Foreskin melanocyte (primary cell): ENCODE measurements at places on chromosomes 1 and 21.

- DNase-seq, result no peak
These were observed 45.3 kb downstream of the KCNC4 start for GRCh38 chr1:110255392-110255787.

DNA sequence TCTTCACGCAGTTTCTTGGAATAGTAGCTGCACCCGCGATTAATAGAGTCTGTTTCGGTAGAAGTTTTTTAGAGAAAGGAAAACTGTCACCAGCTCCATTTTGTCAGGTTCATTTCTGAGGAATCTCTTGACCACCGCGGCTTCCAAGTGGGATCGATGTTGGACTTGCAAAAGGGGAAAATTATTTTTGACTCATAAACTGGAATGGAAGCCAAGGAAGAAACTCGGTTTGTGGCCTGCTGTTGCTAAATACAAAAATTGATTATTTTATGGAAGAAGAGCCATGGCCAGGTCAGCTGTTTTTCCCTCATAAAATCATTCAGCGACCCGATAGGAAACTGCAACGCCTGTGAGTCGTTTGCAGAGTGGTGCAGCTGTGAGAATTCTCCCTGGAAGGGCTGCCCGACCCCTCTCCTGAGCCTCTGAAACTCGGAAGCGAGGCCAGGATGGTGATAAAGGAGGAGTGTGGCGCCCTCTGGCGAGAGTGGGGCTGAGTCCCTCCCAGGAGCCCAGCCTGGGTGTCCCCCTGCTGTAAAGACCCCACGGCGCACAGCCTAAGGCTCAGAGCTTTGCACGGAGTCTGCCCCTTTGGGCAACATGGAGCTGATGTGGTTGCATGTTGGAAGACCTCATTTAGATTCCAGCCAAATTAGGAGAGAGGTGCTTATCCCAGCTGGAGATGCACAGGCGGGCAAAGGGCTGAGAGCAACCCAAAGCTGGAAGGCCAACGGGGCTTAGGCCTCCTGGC is 83.6 kb upstream of the SLC25A33 start:
- DNase-seq, result peak; percentile 54

- no peak for DNase-seq
These were observed 197.5 kb upstream of the KIAA0040 start for GRCh38 chr1:175390081-175390481.

- no peak for DNase-seq
These were observed 249.2 kb downstream of the TOMM20 start for GRCh38 chr1:234879147-234880080.

GRCh38 chr1:226661271-226661670 is 77.8 kb downstream of the ITPKB start:
- no peak for DNase-seq

GRCh38 chr1:19405195-19405760 is 80.1 kb downstream of the CAPZB start:
- no peak for DNase-seq

DNA sequence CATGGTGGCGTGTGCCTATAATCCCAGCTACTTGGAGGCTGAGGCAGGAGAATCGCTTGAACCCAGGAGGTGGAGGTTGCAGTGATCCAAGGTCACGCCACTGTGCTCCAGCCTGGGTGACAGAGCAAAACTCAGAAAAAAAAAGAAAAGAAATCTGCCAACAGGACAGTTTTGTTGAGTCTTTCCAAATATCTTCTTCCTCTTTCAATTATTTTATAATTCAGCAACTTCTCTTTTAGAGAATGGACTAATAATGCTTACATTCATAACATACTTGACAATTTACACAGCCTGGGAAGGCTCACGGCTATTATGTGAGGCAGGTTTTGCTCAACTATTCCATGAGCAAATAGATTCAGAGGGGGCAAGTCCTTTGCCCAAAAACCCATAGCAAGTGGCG is 18.1 kb downstream of the CNR2 start:
- no peak for DNase-seq

GRCh38 chr1:42940851-42941639 is 17.6 kb downstream of the SLC2A1 start:
- peak; percentile 96 for DNase-seq

DNA sequence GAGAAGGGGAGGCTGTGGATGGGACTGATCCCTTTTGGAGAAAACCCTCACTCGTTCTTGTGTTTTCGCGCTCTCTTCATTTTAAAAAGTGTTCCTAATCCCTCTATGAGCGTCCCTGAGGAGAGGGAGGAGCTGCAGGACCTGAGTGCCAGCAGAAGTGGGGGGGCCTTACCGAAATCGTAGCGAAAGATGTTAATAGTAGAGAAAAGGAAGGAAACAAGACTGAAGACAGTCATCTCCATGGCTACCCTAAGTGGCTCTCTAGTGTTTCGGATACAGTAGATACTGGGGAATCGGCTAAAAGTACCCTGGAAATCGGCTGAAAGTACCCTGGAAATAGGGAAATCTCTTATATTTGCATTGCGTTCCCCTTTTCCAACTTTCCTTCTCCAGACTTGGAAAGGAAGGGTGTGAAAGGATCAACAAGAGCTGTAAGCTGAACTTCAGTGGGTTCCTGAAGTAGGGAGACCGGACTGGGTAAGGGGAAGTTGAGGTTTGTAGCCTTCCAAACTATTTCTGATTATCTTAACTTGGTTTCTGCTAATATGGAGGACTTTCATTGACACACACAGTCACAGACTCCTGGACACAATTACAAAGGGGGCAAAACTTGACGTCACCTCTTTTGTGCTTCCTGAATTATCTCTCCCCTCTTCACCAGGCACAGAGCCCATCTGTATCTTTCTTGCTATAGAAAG is 486 bp upstream of the DSTYK start:
- no peak for DNase-seq

- no peak for DNase-seq
These were observed 1.1 kb upstream of the MARCKSL1 start for GRCh38 chr1:32336963-32337675.

DNA sequence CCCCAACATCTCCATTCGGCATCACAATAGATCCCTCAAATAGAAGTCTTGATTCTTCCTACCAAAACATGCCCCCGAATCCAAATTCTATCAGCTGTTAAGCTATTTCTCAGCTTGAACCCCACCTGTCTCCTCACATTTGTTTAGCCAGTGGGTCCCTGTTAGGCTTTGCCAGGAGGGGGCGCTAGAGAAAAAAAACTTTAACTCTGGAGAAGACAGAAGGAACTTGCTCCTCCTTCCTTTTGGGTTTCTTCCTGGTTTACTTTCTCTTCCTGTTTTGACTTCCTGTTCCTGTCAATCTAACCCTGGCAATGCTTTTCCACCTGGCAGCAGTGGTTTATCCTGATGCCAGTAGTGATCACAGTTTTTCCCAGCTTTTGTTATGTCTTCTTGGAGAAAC is 95.6 kb upstream of the KCNK1 start:
- no peak for DNase-seq

- no peak for DNase-seq
These were observed 51.5 kb upstream of the SLC22A15 start for GRCh38 chr1:115924770-115925169.

DNA sequence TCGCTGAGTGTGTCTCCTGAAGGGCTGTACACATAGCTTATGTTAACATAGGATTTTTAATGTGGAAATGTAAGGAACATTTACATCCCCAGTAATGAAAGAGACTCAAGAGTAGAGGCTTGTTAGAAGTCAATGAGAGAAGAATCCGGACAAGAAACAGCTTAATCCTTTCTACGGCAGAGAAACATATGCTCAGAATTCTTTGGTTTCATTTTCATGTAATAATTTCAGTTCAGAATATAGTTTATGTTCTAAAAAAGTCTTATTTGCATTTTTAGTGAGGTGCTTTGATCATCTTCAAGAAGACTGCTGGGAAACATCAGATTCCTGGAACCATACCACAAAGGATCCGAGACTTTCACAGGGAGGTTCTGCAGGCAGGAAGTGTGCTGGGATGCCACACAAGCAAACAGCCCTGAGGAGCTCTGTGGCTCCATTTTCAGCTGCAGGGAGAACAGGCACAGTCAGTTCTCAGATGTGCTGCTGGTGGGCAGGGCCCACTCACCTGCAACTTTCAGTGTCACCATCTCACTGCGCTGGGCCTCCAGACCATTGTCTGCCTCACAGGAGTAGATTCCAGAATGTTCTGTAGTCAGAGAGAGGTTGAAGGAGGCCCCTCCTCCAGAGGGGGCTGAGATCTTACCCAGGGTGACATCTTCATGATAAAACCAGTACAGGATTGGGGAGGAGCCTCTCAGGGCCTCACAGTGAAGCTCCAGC is 28.4 kb downstream of the FCRL5 start:
- no peak for DNase-seq

GRCh38 chr1:6991266-6991665 is 206.0 kb downstream of the CAMTA1 start:
- DNase-seq, result peak; percentile 90

- DNase-seq, result no peak
These were observed 88.2 kb downstream of the MIS18A start for GRCh38 chr21:32190493-32191144.

DNA sequence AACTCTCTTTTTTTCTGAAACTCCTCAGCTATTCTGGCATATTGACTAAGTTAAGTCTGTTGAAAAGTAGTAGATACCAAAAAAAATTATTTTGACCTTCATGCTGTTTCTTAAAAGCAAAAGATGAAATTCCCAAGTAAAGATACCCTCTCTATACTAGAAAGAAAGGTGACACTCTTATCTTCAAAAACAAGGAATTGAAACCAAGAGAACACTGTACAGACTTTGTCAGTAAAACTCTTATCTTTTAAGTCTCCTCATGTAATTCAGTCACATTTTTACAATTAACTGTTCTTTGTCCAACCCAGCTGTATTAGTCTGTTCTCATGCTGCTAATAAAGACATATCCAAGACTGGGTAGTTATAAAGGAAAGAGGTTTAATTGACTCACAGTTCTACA is 496.2 kb downstream of the LTN1 start:
- no peak for DNase-seq

- DNase-seq, result no peak
These were observed 9.8 kb downstream of the PLA2G4A start for GRCh38 chr1:186838380-186839040.

GRCh38 chr21:44757731-44758130 is 43.9 kb downstream of the UBE2G2 start:
- DNase-seq, result no peak

DNA sequence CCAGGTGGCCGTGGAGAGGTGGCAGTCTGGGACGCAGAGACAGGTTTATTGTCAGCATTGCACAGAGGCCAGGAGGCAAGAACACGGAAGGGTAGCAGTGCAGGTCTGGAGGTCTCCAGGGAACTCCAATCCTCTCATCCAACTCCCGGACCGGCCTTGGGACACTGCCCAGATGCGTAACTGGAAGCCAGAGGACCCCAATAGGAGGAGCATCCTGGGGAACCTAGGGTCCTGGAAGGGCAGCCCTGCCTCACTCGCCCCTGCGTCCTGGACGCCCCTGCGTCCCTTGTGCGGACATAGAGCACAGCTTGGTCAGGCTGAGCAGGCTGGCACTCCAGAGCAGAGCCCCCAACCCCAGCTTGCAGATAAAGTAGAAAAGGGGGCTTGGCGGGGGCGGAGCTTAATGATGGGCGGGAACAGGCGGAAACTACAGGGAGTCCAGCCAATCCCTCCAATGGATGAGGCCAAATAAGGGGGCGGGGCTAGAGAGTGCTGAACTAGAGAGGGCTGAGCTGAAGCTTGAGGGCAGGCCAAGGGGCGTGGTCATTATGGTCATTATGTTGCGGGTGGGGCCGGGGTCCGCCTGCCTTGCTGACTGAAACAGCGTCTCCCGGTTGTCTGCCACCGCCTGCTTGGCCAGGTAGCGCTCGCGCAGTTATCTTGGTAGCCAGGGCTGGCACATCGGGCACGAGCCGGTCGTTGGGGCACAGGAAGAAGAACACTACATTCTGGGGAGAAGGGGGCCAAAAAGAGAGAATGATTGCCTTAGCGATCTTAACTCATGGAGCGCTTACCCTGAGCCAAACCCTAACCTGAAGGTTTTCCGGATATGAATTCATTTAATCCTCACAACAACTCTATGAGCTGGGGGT is 3.7 kb upstream of the ARHGEF19 start:
- DNase-seq, result peak; percentile 71

DNA sequence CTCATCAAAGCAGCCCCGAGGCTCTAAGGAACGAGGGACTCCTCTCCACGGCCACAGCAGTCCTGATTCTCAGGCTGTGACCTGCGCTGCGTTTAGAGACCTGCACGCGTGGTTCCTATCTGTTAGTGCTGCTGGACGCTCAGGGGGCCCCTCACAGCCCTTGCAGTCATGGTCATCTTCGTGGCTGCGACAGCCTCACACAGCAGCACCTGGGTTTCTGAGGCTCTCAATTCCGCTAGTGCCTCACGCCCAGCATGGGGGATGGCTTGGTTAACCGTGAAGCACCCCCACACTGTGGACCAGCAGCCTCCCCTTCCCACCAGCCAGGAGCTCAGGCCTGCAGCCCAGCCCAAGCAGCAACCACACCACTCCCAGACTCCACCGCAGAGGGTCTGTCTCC is 7.8 kb downstream of the MORN1 start:
- no peak for DNase-seq

- peak; percentile 80 for DNase-seq
These were observed 37.4 kb upstream of the HSD17B7 start for GRCh38 chr1:162753001-162753658.

- no peak for DNase-seq
These were observed 657 bp upstream of the LIN9 start for GRCh38 chr1:226309398-226310244.

DNA sequence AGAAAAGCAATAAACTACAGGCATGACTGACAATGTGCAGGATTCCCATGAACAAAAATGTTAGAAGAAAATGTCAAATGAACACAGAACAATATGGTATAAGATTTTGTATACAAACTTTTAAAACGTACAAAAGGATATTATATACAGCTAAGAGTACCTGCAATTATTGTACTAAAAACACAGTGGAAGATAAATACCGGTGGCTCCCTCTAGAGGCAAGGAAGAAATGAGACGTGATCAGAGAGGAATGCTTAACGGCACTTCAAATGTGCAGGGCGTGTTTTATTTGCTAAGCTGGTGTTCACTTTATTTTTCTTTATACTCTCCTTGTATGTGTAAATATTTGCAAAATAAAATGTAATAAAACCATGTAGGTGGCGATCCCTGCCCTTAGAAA is 191.8 kb upstream of the SAMSN1 start:
- DNase-seq, result peak; percentile 11

DNA sequence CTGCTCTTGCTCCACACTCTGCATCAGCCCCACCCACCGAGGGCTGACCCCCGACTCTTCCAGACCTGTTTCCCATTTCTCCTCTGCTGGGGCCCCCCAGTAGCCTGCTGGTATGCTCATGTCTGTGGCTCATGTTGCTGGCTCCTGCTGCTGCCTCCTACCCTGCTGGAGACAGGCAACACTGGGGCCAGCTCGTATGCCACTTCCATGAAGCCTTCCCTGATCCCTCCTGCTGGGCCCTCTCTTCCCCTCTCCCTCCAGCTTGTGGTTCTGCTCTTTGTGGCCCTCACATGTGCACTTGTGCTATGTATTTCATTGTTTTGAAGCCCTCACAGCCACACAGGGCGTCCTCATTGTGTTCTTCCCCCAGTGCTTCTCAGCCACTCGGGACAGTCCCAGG is 40.5 kb downstream of the CNN3 start:
- DNase-seq, result no peak

GRCh38 chr1:10734962-10735544 is 61.4 kb downstream of the CASZ1 start:
- DNase-seq, result no peak

- no peak for DNase-seq
These were observed 64.3 kb downstream of the FASLG start for GRCh38 chr1:172723251-172723650.
